ENCODE measurements at places on chromosomes 3 and 15.
A peak's percentile ranks its signal among the peaks of the same experiment; 100 is the strongest.

- no peak for DNase-seq
Measured at GRCh38 chr3:153752405-153753027, 368.7 kb upstream of the ARHGEF26 start.

GRCh38 chr15:91384189-91384730 is 284.2 kb downstream of the SV2B start:
- DNase-seq: no peak

DNA sequence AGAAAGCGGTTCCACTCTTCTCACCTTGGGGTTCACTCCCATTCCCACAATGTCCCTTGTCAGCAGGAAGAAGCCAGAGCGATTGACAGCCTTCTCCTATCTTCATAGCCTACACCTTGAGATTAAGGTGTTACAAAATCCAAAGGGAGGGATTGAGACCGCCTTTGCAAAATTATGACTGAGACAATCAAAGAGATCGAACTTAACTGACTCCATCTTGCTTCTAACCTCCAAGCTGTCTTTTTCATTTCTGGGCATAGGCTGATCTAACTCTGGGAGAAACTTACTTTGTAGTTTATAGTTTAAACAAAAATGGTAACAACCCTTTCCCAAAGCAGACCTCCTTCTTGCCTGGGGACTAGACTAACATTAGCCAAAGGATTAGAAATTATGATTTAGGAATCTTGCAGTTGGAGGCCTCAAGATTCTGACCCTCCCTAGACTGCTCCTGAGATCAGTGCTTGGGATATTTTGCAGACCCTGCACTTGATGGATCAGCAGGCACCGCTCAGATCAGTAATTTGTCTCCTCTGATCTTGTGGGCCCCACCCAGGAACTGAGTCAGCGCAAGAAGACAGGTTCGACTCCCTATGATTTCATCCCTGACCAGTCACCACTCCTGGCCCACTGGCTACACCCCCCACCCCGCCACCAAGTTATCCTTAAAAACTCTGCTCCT is 40.0 kb downstream of the PAQR5 start:
- DNase-seq: no peak

DNA sequence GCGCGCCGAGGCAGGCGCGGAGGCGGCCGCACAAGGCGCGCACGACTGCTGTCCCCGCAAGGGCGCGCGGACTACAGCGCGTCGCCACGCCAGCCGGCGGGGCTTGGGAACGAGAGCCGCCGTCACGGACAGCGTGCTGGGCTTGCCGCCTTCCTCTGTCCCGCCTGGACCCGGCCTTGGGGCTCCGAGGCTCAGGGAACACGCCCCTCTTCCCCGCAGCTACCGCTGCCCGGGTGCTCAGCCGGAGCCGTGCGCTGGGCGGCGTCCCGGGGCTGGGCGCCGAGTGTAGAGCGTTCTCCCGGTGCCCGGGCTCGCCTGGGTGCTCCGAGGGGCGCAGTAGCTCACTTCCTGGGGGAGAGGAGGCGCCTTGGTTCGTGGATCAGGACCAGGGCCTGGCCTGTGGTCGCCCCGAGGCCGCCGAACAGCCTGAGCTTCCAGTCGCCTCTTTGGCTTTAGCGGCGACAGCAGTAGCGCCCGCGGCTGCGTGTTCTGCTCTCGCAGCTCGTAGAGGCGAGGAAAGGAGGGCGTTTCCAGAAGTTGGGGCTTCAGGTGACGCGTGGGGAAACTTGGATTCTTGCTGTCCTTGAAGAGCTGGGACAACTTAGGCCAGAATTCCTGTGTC is 226.7 kb upstream of the C2CD4B start:
- DNase-seq: peak; percentile 72

- DNase-seq: no peak
Measured at GRCh38 chr3:129282727-129283327, 4.2 kb downstream of the HMCES start.

DNA sequence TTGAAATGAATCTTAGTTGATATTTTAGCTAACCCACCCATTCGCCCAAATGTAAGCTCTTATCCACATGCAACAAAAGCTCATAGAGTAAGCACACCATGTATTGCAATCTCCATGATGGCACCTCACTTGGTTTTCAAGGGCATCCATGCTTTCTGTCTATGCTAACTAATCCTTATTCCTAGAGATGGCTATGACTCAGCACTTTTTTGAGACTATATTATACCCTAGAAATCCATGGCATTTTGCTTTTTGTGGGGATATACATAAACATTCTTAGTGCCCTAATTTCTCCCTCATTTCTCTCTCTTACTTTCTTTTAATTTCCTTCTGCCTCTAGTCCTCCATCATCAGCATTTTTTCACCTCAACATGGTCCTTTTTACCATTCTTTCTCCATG is 168.5 kb upstream of the STT3B start:
- DNase-seq: no peak

GRCh38 chr3:157551961-157552360 is 48.7 kb upstream of the VEPH1 start:
- DNase-seq: no peak

DNA sequence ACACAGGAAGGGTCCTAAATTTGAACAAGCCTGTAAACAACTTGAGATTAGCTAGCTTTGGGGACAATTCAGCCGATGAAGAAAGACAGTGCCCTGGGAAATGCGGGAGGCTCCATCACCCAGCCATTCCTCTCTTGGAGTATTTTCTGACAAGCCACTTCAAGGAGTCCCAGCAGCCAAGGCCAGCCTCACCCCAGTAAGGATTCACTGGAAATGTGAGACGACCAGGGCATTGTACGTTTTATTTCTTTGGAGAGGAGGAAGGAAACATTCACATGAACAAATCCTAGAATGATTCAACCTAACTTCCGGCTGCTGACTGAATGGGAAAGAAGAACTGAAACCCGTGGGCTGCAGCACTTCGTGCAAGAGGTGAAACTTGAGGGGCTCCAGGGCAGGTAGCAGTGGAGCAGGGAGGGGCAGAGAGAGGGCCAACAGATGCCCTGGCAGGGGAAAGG is 116.4 kb upstream of the ARHGEF3 start:
- peak; percentile 82 for DNase-seq

DNA sequence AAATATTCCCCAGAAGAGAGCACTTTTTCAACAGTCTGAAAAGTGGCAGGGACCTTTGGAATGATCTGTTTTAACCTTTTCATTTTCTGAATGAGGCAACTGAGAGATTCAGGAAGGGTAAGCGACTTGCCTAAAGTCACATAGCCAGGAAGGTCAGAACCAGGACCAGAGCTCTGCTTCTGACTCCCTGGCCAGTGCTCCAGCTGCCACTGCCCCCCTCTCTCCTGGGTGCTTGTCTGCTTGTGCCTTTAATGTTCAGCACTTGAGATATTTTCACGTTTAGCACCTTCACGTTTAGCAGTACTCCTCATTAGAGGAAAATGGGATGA is 68.3 kb downstream of the SMAD3 start:
- DNase-seq: no peak

- DNase-seq: no peak
Measured at GRCh38 chr3:59451800-59452746, 402.2 kb upstream of the CFAP20DC start.

DNA sequence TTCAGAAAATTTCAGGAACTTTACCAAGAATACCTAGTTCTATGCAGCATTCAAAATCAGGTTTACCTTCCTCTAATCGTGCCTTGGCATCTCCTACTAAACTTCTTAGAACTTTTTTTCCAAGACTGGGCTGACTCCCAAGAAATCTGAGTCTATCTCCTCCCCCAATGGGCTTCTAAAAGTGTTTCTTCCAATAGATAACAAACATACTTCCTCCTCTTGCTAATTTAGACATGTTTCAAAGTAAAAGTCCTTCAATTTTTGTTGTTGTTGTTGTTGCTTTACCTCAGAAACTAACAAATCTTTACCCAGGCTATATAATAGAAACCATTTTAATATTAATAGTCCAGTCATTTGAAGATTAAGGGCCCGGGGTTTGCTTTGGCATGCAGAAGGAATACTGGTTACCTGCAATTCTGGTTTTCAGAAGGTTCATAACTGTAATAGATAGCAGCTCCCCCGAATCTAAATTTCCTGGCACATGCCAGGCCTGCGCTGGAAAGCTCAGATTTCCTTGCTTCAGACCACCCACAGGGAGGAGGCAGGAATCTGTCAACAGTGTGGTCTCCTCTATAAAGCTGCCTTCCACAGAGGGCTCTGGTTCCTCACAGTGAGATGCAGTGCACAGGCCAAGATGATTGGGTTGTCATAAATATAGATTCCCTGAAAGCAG is 188.7 kb downstream of the THRB start:
- no peak for DNase-seq

DNA sequence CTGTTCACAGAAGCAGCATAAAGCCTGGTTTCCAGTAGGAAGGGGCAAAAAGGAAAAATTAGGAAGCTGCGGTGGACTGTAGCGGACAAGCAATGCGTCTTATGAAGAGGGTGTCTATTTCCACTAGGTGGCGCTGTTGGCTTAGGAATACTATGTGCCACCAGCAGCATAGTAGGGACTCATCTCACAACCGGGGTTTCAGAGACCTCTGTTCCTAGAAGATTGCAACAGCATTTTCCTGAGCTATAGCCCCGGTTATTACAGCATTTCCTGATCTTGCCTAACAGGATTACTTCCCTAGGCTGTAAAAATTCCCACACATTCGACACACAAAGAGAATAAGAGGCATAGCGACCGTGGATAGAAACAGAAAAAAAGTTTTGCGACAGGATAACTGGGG is 683.0 kb downstream of the TBL1XR1 start:
- no peak for DNase-seq

GRCh38 chr3:29764041-29764440 is 483.2 kb downstream of the RBMS3 start:
- DNase-seq: no peak

- DNase-seq: no peak
Measured at GRCh38 chr3:171116824-171117395, 90.4 kb upstream of the SLC2A2 start.

DNA sequence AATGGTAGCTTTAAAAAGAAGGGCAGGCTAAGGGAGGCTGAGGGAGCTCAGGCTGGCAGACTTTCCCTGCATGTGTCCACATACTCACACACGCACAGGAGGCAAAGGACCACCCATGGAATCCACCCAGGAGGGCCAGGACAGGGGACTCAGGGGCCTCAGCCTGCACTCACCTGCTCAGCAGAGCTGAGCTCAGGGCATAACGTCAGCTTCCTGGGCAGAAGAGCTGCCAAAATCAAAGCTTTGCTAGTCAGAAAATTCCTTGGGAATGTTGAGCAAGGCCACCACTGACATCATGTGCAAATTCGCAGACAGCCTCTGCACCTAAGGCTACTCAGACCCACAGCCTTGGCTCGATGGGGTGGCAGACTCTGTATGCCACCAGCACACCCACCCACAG is 16.4 kb upstream of the ALAS1 start:
- no peak for DNase-seq

GRCh38 chr3:184545769-184546168 is 15.8 kb upstream of the EPHB3 start:
- DNase-seq: no peak

DNA sequence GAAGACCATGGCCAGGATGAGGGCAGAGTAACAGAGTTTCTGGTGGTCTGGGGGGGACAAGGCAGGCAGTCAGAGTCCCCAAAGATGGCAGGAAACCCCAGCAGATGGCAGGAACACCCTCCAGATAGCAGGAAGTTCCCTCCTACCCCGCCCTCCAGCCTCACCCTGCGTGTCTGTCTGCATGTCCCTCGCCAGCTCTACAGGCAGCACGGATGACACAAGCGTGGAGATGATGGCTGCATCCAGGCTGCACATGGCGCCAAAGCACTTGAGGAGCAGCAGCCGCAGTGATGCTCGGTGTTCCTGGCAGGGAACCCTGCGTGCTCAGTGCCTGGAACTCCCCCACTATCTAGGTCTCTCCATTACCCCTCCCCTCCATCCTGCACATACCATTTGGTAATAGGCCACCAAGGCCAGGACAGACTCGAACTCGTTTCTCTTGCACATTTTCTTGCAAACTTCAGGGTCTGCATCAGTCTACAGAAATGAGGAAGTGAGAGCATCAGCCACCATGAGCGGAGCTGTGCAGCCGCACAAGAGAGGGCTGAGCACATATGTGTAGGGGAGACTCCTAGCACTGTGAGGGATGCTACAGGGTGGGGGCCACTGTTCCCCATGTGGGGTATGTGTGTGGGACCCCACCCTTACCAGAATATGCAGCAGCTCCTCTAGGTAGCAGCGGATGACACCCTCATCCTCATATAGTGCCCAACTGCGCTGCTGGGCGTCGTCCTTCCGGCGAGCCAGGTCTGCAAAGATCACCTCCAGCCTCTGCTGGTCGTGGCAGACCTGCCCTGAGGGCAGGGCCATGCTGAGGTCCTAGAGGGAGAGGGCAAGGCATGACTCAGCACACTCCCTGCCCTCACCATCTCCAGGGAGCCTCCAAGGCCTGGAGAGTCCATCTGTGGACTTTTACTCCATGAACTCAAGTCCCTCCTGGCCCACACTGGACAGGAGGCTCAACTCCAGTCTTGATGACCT is 6.0 kb downstream of the NCKIPSD start:
- DNase-seq: no peak

GRCh38 chr3:12643010-12643380 is 20.9 kb downstream of the RAF1 start:
- no peak for DNase-seq

GRCh38 chr3:108407886-108408285 is 102.5 kb downstream of the MYH15 start:
- no peak for DNase-seq

Measured in activated effector memory CD4-positive, alpha-beta T cell treated with anti-CD3 and anti-CD28 coated beads, Interleukin-2, amount 50 U/mL, for 16 hours (primary cell).